Left lung (tissue), 14 donors: ENCODE measurements at places on chromosomes 11 and 22.
A peak's percentile ranks its signal among the peaks of the same experiment; 100 is the strongest.

- DNase-seq, result no peak
Measured at GRCh38 chr11:58334708-58335107, 24.2 kb downstream of the OR5B17 start.

DNA sequence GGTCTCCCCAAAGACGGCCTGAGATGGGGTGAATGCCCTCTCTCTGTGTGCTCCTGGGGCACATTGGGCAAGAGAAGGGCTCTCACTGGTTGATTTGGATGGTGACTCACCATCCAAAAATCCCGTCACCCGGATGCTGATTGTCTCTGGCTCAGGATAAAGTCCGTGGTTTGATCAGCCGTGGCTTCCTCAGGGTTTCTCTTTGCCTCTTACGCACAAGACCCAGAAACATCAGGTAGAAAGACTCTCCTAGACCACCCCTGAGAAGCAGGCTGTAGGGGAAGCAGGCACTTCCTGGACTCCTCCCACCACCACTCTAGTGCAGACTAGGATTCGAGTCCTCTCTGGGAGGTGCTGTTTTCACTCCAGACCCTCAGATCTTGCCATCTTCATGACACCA, 176.1 kb upstream of the NCAM1 start:
- DNase-seq, result no peak

DNA sequence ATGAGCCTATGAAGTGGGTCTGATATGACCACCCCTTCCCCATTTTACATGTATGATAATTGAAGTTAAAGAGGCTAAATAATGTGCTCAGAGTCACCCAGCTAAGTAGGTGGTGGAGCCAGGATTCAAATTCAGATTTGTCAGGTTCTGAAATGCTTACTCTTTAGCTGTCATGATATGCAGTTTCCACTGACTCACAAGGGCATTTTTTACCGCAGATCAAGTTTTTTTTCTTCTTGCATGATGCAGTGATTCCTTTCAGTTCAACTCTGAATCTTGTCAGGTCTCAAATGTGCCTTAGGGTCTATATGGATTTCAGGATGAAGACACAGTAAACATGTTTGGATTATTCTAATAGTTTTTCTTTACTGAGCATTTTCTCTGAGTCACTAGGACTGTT, 12.6 kb upstream of the TRIM44 start:
- DNase-seq, result no peak

GRCh38 chr22:47759909-47760308, 997.5 kb downstream of the TBC1D22A start:
- DNase-seq, result no peak

- no peak for DNase-seq
Measured at GRCh38 chr22:37491559-37492427, 5.6 kb upstream of the MFNG start.

DNA sequence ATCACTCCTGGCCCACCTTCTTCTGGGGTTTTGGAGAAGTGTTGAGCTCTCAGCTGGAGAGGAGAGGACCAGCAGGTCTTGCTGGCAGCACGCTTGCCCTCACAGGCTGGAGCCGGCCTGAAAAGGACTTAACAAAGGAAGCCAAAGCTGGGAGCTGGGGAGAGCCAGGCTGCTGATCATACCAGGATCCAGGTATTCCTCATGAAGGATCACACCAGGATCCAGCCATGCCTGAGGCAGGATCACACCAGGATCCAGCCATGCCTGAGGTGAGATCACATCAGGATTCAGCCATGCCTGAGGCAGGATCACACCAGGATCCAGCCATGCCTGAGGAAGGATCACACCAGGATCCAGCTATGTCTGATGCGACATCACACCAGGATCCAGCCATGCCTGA, 17.0 kb downstream of the MRGPRD start:
- DNase-seq, result no peak

- DNase-seq, result peak; percentile 91
Measured at GRCh38 chr22:50341977-50342650, 1.0 kb upstream of the PPP6R2 start.

- DNase-seq, result no peak
Measured at GRCh38 chr11:68093565-68093964, 27.6 kb downstream of the CHKA start.

GRCh38 chr11:2799881-2800654, 85.5 kb downstream of the CDKN1C start:
- no peak for DNase-seq

DNA sequence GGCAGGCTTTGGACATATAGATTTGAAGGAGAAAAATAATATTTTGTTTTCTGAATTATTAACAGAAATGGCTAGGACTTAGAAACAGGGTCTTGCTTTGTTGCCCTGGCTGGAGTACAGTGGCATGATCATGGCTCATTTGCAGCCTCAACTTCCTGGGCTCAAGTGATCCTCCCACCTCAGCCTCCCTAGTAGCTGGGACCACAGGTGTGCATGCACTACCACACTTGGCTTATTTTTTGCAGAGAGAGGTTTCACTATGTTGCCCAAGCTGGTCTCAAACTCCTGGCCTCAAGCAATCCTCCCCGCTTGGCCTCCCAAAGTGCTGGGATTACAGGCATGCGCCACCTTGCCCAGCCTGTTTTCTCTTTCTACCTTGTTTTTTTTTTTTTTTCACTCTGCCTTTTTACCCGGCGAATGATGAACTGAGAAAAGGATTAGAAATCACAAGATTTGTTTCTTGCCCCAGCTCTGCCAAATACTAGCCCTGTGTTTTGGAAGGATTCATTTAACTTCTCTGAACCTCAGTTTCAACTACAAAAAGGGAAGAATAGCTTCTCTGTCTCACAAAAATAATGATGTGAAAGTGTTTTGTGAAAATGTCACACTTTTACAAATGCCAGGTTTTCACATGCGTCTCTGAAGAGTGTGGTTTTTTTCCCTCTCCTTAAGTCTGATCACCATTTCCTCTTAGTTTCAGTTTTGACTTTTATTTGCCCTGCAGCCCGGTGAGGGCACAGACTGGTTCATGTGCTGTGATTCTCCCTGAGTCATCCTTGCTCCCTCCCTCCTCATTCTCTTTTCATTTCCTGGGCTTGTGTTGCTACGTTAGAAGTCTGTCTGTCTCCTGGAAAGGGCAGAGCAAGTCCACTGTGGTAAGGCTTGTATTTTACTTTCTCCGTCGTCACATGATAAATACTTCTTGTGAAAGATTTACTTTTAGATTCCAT, 67.7 kb downstream of the BCL2L13 start:
- peak; percentile 14 for DNase-seq

DNA sequence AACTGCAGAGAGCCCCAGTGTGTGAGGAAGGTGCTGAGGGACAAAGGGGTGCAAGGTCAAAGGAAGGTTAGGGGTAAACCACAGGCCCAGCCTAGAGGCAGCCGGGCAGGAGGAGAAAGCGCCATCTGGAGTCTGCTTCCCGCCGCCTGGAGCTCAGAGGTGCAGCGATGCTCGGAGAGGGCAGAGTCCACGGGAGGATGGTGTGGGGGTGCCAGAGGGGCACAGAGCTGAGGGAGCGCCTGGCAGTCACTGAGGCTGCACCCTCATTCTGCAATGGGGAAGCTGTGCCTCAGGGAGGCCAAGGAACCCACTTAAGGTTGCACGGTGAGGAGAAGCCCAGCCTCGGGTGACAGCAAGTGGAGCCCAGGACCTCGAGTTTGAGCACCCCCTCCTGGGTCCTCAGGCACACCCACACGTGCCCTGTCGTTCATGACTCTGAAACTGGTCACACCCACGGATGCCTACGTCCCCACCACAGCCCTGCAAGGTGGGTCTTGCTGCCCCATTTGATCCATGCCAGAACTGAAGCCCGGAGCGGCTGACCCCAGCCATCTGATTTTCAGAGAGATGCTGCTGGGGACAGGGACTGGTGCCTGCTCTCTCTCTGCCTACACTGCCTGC, 1.6 kb downstream of the IL2RB start:
- DNase-seq, result no peak

- no peak for DNase-seq
Measured at GRCh38 chr22:25629613-25630012, 65.1 kb downstream of the GRK3 start.

GRCh38 chr11:33802194-33802950, 28.1 kb upstream of the FBXO3 start:
- DNase-seq, result peak; percentile 59

DNA sequence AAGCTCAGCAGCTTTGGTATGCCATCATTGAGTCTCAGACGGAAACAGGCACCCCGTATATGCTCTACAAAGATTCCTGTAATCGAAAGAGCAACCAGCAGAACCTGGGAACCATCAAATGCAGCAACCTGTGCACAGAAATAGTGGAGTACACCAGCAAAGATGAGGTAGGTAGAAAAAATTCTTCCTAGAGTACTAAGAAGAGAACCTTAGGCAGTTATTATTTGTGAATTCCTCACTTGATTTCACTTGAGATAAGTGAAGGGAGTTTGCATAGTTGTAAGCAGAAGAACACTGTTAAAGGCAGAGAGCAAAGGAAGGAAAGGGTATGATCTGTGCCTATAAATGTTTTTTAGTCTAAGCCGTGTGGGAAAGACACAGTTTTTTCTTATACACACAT, 28.6 kb downstream of the RRM1 start:
- no peak for DNase-seq

DNA sequence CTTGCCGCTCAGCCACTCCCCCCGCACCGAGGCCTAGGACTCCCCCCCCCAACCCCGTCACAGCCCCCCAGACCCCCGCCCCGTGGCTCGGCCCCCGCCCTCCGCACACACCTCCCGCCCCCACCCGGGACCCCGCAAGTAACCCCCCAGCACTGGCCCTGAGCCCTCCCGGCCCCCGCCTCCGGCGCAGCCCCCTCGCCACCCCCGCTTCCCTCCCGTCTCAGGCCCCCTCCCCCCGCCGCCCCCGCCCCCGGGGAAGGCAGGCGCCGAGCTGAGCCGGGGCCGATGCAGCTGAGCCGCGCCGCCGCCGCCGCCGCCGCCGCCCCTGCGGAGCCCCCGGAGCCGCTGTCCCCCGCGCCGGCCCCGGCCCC, 1.5 kb downstream of the SHANK3 start:
- no peak for DNase-seq

- DNase-seq, result no peak
Measured at GRCh38 chr11:124329787-124330478, 9.9 kb upstream of the OR8D2 start.

- no peak for DNase-seq
Measured at GRCh38 chr11:27553186-27553585, 46.6 kb upstream of the LIN7C start.

- DNase-seq, result no peak
Measured at GRCh38 chr11:14812757-14813156, 79.3 kb downstream of the CYP2R1 start.

- no peak for DNase-seq
Measured at GRCh38 chr11:68145120-68145866, 24.1 kb upstream of the CHKA start.

DNA sequence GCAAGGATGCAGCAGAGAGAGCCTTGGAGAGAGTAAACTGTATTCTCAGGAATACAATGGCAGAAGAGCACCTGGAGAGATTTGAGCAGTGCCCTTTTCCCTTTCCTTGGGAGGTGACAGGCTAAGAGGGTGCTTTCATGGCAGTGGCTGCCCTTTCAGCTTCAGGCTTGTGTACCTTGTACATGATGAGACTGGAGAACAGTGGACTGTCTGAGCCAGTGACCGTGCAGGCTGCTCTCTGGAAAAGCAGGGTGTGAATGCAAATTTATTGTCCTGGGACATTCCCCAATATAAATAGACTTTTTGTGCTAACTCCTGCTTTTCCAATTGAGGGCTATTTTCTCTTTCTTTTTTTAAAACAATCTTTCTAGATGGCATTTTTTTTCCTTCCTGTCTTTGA, 99.3 kb downstream of the TRIM44 start:
- no peak for DNase-seq

- DNase-seq, result no peak
Measured at GRCh38 chr11:67238894-67239782, 27.1 kb upstream of the GRK2 start.

GRCh38 chr11:114384487-114384886, 15.8 kb downstream of the C11orf71 start:
- no peak for DNase-seq

DNA sequence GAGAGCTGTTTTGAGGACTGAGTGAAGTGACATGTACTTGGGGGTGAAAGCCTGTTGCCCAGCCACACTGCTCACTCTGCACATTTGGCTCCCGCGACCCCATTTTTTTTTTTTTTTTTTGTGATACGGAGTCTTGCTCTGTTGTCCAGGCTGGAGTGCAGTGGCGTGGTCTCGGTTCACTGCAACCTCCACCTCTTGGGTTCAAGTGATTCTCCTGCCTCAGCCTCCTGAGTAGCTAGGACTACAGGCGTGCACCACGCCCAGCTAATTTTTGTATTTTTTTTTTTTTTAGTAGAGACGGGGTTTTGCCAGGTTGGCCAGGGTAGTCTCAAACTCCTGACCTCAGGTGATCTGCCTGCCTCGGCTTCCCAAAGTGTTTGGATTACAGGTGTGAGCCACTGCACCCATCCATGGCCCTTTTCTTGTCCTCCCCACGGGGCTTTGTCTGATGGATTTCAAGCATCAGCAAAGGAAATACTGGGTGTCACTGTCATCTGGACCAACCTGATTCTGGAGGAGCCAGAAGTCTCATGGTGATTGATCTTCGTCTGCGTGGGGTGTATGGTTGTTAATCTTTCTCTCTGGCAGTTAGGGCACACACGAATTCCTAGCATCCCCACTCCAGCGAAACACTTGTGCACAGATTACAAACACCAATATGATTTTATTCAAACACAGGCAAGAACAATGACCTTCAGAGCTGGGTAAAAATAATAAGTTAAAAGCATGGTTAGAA, 3.4 kb upstream of the UCP3 start:
- no peak for DNase-seq
